ENCODE measurements at places on chromosomes 11 and 22.

GRCh38 chr11:73152086-73152853, 10.2 kb upstream of the FCHSD2 start:
- no peak for DNase-seq

DNA sequence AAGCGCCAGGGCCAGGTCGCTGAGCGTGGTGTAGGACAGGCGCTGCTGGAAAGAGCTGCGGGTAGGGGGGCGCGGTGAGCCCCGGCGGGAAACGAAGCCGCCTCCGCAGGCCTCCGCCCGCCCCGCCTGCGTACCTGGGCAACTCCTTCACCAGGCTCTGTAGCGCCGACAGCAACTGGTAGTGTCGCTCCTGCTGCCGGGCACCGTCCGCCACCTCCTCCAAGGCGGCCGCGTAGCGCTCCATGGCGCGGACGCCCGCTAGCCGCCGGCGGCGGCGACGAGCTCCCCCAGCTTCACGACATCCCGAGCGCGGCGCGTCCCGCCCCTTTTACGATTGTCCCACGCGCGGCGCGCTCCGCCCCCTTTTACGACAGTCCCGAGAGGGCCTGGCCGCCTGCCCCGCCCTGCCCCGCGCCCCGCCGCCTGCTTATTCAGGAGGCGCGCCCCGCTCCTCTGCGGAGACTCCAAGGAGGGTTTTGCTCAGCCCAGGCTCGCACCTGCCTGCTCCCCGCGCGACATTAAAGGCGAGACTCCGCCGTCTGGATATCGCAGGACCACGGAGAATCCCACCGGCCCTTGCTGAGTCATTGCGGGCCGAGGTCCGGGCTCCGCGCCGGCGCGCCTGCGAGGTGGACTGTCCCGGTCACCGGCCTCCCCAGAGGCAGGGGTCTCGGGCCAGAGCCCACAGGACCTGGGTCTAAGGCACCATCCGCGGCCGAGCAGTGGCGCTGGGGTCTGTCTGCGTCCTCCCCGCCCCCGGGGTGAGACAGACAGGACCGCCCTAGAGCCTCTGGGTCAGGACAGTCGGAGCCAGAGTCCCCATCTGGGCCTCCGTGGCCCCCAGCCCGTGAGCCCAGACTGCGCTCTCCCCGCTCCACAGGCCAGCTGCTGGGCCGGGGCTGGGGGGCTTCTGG, at the start of gene DGCR6L:
DGCR6L (minus strand) TSS at position 316 of the 914 bp plus-strand sequence; CDS start at position 244, 72 bp downstream.
- peak; percentile 99 for DNase-seq

DNA sequence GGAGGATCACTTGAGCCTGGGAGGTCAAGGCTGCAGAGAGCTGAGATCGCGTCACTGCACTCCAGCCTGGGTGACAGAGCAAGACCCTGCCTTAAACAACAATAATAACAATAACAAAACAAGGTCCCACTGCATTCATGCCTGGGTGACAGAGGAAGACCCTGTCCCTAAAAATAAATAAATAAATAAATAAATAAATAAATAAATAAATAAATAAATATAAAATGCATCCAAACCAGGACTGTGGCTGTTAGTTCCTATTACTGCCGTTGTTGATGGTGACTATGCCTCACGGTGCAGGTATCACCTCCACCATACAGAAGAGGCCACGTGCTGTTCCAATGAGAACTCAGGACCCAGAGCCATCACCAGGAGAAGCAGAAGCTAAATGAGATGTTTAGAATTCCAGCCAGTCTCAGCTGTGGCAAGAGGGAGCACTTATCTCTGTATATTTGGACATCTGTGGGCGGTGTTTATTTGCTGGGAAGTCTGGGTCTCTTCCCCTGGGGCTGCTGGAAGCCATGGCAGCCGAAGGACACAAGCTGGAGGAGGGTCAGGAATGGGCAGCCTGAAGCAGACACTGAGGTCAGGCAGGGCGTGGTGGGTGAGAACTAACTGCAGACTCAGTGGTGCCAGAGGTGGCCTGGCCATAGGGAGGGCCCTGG, 21.6 kb downstream of the C11orf86 start:
- DNase-seq, result no peak

DNA sequence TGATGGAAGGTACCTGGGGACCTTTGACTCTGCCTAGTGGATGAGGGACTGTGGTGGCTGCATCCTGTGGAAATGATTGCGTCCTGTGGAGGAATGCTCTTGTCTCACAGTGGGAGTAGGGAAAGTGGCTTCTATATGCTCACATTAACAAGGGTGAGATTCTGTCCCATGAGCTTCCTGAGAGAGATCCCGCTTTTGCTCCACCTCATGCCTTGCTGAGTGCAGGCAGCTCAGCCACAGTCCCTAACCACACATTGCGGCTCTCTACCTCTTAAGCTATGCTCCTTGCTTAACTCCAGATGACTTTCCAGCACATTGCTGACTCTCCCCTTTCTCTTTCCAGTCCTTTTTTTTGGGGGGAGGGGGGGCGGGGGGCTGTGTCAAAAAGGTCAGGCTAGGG, 45.0 kb downstream of the TEAD1 start:
- DNase-seq, result no peak

- DNase-seq, result no peak
Observed at GRCh38 chr11:134429106-134429505, 17.1 kb upstream of the B3GAT1 start.

- DNase-seq, result no peak
Observed at GRCh38 chr11:31355131-31355530, 14.4 kb downstream of the DCDC1 start.

DNA sequence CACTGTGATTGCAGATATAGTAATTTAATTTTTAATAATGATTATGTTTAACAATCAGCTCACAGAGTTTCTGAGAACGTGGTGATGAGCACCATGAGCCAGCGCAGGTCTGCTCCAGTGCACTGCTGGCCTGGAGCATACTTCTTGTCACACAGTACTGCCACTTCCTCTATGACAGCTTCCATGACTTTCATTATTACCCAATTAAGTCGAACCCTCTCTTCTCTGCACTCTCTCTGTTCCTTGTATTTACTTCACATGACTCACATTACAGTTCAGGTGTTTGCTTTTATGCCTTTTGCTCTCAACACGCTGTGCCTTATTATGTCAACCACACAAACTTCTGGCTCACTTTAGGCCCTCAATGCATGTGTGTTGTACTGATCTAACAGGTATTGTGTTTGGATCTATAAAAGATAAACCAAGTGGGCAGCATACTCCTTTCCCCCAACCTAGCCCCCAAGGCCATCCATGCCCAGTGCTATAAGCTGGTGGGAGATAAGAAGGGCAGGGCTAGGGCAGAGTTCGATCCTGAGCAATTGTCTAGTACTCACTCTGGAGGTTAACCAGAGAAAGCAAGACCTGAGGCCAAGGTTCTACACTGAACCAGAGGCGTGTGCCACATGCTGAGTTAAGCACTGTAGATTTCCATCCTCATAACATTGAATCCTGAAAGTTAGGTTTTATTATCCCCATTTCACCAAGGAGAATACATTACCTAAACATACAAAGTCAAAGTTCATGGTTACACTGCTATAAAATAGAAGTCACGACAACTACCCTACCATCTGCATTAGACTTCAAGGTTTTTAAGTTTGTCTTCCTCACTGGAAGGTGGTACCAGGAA, 356.5 kb downstream of the INSC start:
- no peak for DNase-seq

GRCh38 chr11:69869311-69869939, 50.2 kb upstream of the FGF3 start:
- DNase-seq, result no peak

- no peak for DNase-seq
Observed at GRCh38 chr11:113153847-113154246, 160.5 kb upstream of the TTC12 start.

GRCh38 chr11:72576661-72577060, 97.6 kb downstream of the PDE2A start:
- DNase-seq, result no peak

- DNase-seq, result no peak
Observed at GRCh38 chr11:68673306-68673945, 10.9 kb upstream of the GAL start.

- DNase-seq, result no peak
Observed at GRCh38 chr11:13763341-13763740, 94.9 kb downstream of the FAR1 start.

GRCh38 chr11:44955015-44955738, 4.5 kb upstream of the TP53I11 start:
- no peak for DNase-seq

DNA sequence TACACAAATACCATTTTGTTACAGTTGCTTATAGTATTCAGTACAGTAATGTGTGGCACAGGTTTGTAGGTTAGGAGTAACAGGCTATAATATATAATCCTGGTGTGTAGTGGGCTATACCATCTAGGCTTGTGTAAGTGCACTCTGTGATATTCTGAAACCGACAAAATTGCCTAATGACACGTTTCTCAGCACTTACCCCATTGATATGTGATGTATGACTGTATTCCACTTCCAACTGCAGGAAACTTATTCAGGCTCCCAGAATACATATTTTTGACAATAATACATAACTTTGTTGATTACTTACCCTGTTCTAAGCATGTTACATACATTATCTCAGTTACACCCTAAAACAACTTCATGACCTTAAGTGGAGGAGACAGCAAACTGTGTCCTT, 5.1 kb upstream of the PICALM start:
- no peak for DNase-seq

- no peak for DNase-seq
Observed at GRCh38 chr22:18031695-18032454, 7.5 kb upstream of the MICAL3 start.

DNA sequence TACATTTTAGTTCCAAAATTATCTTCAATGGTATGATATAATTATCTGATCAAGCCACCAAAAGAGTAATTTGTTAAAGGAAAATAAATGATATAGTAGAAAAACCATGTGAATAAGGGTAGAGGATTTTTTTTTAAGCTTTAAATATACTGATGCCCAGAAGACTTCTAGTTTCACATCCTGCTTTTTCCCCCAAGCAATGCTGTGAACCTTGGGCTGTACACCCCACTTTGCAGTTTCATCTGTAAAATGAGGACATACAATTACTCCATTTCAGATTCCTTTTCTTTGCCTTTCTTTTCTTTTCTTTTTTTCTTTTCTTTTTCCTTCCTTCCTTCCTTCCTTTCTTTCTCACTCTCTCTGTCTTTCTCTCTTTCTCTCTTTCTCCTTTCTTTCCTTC, 1125.4 kb downstream of the DLG2 start:
- no peak for DNase-seq

- DNase-seq, result no peak
Observed at GRCh38 chr11:63969461-63969860, 5.0 kb upstream of the COX8A start.

DNA sequence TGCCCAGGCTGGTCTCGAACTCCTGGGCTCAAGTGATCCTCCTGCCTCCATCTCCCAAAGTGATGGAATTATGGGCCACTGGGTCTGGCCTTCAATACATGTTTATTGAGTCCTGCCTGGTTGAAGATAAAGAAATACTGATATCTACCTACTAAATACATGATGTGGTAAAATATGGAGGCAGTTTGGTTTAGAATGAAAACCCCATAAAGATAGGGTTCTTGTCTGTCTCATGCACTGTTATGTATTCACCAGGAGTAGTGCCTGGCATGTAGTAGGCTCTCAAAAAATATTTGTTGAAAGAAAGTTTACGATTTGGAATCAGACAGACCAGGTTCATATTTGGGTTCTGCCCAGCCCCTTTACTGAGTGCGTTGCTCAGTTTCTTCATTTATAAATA, 21.1 kb downstream of the STIM1 start:
- DNase-seq, result no peak

GRCh38 chr11:118996926-118997626, 862 bp upstream of the CENATAC start:
- peak; percentile 32 for DNase-seq

GRCh38 chr22:37379085-37379484, 48.2 kb downstream of the ELFN2 start:
- DNase-seq, result no peak

DNA sequence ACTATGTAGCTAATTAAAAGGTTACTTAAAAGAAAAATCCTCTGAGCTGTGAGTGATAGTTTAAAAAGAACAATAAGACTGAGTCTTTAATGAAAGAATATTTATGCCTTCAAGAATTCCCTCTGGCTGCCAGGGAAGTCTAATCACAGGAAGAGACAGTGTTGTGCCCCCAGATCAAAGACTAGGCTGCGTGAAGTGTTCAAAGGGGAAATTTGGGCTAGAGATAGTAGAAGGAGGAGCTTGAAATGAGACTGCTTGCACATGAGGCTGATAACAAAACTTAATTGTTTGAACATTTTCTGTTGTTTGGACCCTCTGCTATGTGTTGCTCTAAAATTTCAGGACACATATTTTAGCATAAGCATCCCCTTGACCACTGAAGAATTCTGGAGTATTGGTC, 99.7 kb upstream of the MTNR1B start:
- no peak for DNase-seq

GRCh38 chr11:134250675-134251074, 2.5 kb downstream of the THYN1 start:
- no peak for DNase-seq

DNA sequence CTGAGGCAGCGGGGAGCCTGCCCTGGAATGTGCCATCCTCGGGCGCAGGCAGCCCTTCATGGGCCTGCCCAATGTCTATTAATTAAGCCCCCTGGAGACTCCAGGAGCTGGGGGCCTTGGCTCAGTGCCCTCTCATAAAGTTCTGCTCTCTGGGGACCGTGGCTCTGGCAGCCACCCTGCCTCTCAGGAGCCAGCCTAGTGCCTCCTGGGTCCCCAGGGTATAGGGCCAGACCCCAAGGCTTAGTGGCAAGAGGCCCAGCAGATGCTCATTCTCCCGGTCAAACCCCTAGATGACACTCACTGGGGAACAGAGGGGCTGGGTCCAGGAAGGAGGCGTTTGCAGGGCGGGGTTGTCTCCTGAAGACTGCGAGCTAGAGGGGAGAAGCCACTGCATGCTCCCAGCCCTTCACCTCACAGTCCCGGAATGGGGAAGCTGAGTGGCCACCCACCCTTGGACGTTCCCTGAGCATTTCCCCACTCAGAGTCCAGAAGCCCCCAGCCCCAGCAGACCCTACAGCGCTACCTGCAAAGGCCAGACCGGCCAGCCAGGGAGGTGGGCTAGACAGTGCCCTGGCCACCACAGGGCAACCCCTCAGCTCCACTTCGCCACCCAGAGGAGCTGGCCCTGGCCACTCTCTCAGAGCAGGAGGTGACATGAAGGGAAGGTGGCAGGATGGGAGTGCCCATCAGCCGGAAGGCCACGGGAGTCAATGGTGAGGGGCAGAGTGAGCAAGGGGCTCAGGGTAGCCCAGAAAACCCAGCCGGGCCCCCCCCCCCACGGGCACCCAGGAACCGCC, 83.0 kb downstream of the CDKN1C start:
- no peak for DNase-seq

- DNase-seq, result peak; percentile 52
Observed at GRCh38 chr22:20523086-20523983, 15.9 kb downstream of the MED15 start.

All from CD4-positive, alpha-beta T cell treated with Interleukin-17A for 4 hours (primary cell).